Amygdala (tissue), 56 donors: ENCODE measurements at places on chromosomes 2 and 18.

DNA sequence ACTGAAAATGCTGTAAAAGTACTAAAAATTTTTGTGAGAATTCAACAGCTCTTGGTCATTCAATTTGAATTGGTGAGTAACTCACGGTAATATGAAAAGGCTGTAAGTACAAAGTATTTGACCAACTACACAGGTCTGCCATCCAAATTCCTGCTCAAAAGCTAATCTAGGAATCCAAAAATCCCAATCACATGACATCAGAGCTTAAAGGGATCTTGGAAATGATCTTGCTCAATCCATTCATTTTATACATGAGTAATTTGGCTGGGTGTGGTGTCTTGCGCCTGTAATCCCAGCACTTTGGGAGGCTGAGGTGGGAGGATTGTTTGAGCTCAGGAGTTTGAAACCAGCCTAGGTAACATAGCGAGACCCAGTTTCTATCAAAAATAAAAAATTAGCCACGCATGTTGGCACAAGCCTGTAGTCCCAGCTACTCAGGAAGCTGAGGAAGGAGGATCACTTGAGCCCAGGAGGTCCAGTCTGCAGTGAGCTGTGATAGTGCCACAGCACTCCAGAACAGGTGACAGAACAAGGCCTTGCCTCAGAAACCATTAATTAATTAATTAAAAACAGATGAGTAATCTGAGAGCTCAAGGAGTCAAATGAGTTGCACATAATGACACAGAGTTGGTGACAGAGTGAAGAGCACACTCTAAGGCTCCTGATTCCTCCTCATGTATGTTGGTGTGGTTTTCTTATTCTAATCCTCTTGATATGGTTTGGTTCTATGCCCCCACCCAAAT is 19.8 kb downstream of the SPIRE1 start:
- no peak for DNase-seq

DNA sequence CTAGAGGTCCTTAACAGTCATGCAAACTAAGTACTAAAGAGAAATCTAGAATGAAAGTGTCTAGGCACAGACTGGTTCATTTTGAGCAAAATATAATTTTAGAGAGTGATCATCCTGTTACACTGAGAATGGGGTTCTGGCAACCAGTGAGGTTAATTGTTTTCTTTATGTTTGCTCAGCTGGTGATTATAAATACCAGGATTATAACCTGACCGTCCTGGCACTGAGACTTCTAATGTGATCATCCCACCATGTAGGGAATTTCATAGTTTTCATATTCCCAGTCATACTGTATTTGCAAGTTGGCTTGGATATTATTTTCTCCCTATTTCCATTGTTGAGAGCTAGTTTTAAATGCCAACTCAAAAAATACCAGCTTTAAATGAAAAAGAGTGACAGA is 852.5 kb upstream of the LRATD1 start:
- DNase-seq: no peak

- peak; percentile 73 for DNase-seq
Observed at GRCh38 chr2:24721470-24721869, 71.7 kb downstream of the PTRHD1 start.

DNA sequence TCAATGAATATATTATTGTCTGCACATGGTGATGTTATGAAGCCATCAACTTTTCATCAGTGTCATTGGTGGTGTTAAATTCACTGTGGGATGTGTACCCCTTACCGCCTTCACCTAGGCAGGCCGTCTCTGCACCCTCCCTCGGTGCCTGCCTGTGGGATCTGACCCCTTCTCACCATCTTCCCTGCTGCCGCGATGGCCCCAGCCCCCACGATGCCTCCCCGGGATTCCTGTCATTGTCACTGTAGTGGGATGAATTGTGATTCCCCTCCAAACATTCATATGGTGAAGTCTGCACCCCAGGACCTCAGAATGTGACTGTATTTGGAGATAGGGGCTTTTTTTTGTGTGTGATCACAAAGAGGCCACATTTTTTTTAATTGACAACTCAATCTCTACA is 198.3 kb upstream of the HS6ST1 start:
- no peak for DNase-seq

DNA sequence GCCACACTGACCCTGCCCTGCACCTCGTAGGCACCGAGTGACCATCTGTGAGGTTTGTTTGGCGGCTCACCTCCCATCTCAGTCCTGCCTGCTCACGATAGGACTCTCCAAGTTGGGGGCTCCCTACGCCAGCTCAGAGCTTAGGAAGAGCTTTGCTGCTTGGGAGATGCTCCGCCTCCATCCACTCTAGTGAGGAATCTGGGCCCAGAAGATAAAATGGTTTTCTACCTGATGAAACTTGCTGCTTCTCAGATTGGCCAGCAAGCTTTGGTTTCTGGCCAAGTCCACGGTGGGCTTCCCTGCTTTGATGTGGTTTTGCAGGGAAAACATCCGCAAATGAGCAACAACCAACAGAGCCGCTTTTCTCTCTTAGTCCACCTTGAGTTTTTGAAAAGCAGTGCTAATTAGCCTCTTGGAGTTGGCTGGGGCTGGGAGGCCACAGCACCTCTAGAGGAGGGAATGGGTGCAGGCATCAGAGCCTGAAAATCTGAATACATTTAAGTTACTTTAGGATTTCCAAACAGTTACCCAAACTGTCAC is 42.2 kb downstream of the THNSL2 start:
- DNase-seq: no peak

- DNase-seq: no peak
Observed at GRCh38 chr2:125560855-125561254, 1095.1 kb upstream of the GYPC start.

- DNase-seq: no peak
Observed at GRCh38 chr2:177489719-177490301, 97.2 kb downstream of the AGPS start.

DNA sequence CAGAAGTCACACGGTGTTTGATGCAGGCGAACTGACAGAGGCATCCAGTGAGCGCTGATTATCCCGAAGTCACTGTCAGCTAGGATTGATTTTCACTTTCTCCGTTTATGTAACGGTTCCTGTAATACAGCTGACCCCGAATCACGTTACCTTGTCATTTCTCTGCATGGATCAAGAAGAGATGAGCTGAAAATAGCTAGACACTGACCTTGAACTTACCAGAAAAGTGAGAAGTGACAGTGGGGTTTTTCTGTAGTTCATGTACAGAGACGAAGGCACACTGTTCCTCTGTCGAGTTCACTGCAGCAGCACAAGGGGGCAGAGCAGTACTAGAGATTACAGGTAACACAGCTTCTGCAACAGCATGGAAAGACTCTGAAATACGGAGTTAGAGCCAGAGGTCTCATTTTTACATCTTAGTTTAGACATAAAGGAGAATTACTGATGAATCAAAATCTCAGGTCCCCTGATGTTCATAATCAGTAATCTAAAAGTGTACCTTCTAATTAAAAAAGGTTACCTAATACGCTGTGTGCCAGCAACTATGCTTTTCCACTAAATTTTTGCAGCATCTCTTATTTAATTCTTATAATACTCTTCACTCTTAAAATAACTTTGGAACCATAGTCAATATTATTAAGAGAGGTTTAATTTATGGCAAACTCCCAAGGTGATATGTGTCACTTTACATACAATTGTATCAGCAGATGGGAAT is 33.1 kb downstream of the ARHGAP15 start:
- DNase-seq: no peak

DNA sequence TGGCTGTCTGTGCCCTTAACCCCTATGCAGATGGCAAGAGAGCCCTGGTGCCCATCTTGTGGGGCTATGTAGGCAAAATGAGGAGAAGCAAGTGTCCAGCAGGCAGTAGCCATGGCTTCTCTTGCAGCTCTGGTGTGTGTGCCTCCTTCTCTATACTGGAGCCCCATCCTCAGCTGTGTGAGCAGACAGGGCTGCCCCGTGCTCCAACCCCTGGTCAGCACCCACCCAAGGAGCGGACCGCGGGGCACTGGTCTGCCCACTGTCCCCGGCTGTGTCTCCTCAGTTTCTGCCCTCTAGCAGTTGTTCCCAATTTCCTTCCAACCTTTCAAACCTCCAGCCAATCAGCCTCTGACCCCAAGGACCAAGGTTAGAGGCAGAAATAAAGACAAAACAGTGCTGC is 134.9 kb upstream of the GLI2 start:
- DNase-seq: no peak

GRCh38 chr2:175880-176820 is 87.7 kb downstream of the SH3YL1 start:
- no peak for DNase-seq

GRCh38 chr2:106223347-106223746 is 29.2 kb upstream of the UXS1 start:
- DNase-seq: no peak

DNA sequence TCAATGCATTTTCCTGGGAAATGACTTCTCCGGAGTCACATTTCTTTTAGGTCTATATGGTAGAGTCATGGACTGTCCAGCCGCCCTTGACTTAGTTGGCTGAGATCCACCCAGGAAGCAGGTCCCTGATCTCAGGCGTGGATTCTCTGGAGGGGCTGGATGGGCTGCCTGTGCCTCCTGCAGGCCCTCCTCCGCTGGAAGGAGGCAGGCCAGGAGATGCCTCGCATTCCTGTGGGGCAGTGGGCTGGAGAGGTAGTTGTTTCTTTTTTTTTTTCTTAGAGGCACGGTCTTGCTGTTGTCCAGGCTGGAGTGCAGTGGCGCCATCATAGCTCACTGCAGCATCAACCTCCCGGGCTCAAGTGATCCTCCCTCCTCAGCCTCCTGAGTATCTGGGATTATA is 129.0 kb upstream of the MYCN start:
- DNase-seq: no peak

GRCh38 chr18:49819071-49819662 is 5.8 kb upstream of the ACAA2 start:
- DNase-seq: no peak

GRCh38 chr2:177799531-177799930 is 273.0 kb downstream of the PDE11A start:
- DNase-seq: no peak

DNA sequence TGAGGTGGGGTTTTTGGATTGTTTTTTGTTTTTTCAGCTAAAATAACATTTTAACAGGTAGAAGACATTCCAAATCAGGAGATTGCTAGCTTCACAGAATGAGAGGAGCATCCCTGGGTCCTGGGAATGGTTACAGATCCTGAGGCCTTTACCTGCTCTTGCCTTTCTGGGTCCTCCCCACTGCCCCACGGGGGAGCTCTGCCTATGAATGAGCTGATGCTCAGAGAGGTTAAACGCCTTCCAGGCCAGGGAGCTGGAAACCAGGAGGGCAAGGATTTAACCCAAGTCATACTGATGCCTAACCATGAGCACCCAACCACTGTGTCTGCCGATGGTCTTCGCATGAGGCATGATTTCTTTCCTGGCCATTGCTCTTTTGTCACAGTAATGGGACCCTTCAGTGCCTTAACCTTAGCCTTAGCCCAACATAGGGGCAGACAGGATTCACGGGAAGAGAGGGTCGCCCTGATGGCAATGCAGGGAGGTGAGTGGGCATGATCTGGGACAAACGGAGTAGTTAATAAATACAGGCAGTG is 16.1 kb downstream of the MOCOS start:
- DNase-seq: no peak

DNA sequence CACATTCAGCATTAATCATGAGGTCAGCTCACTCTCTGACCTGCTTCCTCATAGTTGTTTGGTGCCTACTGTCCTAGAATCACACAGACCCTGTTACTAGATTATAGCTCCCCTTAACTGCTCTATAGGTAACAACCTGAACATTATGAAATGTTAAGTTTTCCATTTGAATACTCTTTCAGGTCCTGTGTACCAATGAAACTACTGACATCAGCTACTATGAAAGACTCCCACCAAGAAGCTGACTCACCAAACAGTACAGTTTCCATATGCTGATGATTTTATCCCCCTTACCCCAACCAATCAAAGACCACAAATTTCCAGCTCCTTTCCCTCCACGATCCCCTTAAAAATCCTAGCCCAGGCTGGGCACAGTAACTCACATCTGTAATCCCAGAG is 56.3 kb downstream of the SRBD1 start:
- no peak for DNase-seq

DNA sequence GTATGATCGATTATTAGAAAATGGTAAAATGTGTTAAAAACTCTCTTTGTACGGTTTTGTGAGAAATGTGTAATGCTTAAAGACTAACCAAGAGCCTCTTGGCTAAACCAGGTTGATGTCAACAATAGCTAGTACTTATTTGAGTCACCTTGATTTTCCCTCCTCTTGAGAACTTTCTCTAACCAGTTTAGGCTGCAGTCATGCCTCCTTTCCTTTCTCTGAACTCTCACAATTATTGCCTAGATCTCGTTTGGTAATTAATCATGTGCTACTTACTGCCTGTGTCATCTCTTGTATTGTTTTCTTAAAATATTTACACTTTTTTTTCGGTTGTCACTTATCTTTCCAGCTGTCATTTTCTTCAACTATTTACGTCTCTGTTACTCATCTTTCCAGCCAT is 1.1 kb upstream of the EPC2 start:
- no peak for DNase-seq

GRCh38 chr2:142104134-142104758 is 26.6 kb downstream of the LRP1B start:
- no peak for DNase-seq

- no peak for DNase-seq
Observed at GRCh38 chr2:237720957-237721356, 77.6 kb upstream of the RBM44 start.

- DNase-seq: peak; percentile 43
Observed at GRCh38 chr18:13614641-13615288, 111.6 kb downstream of the FAM210A start.

- DNase-seq: no peak
Observed at GRCh38 chr2:102971701-102972100, 209.9 kb downstream of the TMEM182 start.

DNA sequence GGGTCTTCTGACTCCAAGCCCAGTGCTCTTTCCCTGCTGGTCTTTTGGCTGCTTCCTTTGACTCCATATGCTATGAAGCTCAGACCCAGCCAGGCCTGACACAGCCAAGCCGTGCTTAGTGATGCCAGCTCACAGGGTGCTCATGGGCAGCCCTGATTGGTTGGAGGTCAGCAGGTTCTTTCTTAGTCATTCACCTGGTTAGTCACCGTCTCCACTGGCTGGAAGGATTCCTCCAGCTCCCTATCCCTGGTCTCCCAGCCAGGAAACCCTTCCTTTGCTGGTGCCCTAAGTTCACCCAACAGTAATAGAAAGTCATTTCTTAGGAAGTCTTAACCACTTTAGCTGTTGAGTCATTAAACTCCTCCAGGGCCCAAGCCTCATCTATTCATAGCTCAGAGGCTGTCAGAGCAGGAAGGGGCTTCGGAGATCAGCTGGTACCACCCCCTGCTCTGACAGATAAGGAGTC is 3.9 kb downstream of the KCNK3 start:
- no peak for DNase-seq
